ENCODE measurements at places on chromosomes 7 and 10.

- no peak for DNase-seq
Measured at GRCh38 chr10:98790817-98791216, 344.1 kb upstream of the HPS1 start.

GRCh38 chr7:97971120-97971989 is 18.6 kb downstream of the OCM2 start:
- DNase-seq = no peak

GRCh38 chr10:80642661-80643060 is 105.0 kb downstream of the SH2D4B start:
- DNase-seq = no peak

DNA sequence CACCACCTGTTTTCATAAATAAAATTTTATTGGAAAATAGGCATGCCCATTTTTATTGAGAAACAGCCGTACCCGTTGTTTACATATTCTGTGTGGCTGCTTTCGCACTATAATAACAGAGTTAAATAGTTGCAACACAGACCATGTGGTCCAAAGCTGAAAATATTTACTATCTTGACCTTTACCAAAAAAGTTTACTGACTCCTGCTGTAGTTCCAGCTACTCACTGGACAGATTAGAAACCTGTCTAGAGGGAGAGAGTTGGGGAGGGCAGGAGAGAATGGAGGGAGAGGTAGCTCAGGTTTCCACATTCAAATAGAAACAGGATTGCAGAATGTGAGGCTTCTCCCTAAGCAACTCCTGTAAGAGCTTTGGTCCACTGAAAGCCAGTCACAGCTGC is 55.1 kb upstream of the GLCCI1 start:
- no peak for DNase-seq

- no peak for DNase-seq
Measured at GRCh38 chr7:18405726-18406125, 89.8 kb upstream of the HDAC9 start.

DNA sequence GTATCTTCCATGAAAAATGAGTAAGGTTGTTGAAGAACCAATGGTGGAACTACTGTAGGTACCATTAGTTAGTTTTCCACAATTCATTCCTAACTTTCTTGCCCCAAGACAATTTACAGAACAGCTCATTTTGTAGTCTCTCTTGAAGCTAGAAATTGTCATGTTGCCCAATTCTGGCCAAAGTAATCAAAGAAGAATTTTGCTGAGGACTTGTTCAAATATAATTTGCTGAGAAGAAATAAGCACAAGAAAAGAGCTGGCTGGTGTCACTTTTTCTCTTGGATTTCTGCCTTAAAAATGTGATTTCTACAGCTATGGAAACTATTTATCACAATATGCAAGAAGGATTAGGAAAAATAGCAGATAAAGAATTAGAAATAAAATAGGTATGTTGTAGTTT is 199.2 kb upstream of the SEMA3A start:
- DNase-seq = no peak

DNA sequence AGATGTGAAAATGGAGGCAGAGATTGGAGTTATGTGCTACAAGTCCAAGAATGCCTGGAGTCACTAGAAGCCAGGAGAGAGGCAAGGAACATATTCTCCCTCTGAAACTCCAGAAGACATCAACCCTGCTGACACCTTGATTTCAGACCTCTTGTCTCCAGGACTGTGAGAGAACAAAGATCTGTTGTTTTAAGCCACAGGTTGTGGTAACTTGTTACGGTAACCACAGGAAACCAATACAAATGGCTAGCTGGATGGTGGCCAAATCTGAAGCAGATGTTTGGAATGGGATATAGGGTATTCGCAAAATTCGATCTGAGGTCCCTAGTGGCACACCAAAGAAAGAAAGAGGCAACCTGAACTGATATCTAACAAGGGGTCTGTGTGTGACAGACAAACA is 129.0 kb downstream of the HERPUD2 start:
- no peak for DNase-seq

Measured in HTR-8/SVneo (cell line).